CD4-positive, alpha-beta T cell treated with Interleukin-6 at 100 ng/mL for 8 hours (primary cell): ENCODE measurements at places on chromosomes 1 and 21.

GRCh38 chr1:14577261-14577660 lies 21.2 kb upstream of the KAZN start:
- DNase-seq = no peak

DNA sequence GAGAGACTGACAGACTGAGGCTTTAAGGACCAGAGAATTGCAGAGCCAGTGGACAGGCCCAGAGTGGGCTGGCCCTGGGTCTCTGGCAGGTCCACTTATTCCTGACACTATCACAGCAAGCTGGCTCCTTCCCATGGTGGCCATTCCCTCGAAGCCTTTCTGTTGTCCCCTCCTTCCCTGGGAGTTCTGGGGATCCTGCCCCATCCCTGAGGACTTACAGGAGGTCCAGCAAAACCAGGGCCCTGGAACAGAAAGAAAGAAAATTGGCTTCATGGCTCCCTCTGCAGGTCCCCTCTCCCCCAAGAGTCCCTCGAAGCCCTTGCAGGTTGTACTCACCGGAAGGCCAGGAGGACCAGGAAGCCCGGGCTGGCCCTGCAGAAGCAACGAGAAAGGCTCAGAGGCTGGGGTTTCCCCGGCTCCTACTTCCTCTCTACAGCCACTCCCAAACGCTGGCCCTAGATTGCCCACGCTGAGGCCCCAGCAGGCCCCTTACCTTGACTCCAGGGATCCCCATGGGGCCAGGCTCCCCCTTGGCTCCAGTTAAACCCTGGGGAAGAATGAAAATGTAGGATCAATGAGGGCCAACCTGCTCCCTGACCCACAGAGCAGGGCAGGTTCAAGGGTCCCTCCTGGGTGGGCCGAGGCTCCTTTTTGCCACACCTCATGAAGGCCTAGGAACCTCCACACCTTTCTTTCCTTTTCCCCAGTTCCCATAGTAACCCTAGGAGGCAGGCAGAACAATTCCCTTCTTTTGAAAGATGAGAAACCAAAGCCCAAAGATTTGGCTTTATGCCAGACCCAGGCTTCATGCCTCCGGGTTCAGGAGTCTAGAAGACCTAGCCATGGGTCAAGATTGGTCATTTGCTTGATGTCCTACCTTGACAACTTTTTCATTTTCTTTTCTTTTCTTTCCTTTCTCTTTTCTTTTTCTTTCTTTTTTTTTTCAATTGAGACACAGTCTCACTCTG lies 4.6 kb downstream of the COL9A2 start:
- DNase-seq = peak; percentile 25

- peak; percentile 23 for DNase-seq
These were observed 758 bp downstream of the PTBP2 start for GRCh38 chr1:96722161-96722922.

GRCh38 chr1:184340984-184341383 lies 45.8 kb upstream of the C1orf21 start:
- DNase-seq = no peak

DNA sequence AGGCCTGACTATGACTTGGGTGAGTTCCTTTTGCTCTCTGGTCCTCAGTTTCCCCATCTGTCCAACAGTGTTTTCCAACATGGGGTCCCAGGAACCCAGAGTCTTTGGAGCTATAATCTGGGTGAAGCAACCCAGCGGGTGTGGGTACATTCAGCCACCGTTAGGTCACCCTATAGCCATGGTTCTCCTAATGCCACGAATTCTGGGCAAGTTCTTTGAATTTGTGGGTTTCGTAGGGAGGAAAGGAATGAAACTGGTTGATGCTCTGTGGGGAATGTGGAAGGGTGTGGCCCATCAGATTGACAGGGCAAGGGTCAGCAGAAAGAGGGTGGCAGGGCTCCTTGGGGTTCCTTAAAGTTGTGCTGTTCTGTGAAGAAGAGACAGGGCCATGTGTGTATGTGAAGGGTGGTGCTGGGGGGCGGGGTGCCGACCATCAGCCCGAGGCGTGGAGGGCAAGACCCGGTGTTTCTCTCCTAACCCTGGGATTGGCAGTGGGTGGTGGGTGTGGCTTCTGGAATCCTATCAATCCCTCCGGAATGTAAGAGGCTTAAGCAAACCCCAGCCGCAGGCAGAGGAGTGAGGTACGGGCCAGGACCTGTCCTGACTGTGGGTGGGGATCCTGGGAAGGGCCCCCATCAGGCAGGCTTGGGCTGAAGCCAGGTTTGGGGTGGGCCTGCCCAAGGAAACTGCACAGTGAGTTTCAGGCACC lies 35.5 kb upstream of the ZNF362 start:
- no peak for DNase-seq

- DNase-seq = no peak
These were observed 45.9 kb upstream of the EDN2 start for GRCh38 chr1:41530411-41530810.

GRCh38 chr1:3899754-3900149 lies 320 bp downstream of the C1orf174 start:
- DNase-seq = no peak

DNA sequence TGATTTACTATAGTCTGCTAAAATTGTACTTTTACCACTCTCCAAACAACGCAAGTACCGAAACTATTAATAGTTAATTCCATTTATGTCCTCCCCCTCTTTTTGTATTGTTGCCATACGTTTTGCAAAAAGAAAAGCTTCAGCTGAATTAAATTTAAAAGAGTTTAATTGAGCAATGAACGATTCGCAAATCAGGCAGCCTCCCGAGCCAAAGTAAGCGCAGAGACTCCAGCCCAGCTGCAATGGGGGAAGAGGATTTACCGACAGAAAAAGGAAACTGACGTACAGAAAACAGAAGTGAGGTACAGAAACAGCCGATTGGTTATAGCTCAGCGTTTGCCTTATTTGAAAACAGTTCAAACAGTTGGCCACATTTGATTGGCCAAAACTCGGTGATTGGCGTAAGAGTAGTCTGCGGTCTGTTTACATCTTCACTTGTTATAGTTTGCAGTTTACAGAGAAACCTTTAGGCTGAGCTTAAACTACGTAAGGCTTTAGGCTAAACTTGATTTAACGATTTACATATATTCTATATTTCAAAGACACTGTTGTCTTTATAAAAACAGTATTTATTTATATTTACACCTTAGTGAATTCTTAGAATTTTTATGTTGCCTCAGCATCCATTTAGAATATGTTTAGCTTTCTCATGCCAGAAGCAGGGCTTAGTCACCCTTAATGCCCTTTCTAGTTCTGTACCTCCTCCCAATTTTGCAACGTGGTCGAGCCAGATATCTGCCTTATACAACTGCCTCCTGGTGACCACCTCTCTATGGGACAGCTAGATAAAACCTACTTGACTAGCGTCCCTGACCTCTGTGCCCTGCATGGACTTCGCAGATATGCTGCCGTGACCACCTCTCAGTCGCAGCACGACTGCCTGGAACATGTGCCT lies 23.8 kb downstream of the CR1 start:
- no peak for DNase-seq

- DNase-seq = no peak
These were observed 249.0 kb upstream of the ZP4 start for GRCh38 chr1:238139713-238140112.

- no peak for DNase-seq
These were observed 1.6 kb upstream of the STK40 start for GRCh38 chr1:36387141-36387949.

- DNase-seq = no peak
These were observed 6.4 kb downstream of the LAMB3 start for GRCh38 chr1:209645574-209646452.

DNA sequence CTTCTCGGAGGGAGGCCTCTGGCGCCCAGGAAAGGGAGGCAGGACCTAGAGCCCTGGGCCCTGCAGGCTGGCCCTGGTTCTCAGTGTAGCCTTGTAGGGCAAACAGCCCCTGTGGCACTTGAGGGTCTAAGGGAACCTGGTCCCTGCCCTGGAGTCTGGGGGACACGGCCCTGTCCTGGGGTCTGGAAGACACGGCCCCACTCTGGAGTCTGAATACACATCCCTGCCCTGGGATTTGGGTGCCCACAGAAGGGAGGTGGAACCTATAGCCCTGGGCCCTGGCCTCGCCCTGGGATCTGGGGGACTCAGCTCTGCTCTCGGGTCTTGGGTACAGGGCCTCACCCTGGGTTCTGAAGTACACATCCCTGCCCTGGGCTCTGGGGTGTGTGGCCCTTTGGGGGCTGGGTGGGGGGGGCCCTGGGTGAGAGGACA lies 97.9 kb downstream of the OBSCN start:
- DNase-seq = no peak

GRCh38 chr1:154272217-154272998 lies at the start of gene HAX1:
TSS of gene HAX1 (plus strand) at chr1:154272629. CDS start at chr1:154272724, 95 bp downstream.
- peak; percentile 97 for DNase-seq
